ENCODE measurements at places on chromosomes 11 and 22.

DNA sequence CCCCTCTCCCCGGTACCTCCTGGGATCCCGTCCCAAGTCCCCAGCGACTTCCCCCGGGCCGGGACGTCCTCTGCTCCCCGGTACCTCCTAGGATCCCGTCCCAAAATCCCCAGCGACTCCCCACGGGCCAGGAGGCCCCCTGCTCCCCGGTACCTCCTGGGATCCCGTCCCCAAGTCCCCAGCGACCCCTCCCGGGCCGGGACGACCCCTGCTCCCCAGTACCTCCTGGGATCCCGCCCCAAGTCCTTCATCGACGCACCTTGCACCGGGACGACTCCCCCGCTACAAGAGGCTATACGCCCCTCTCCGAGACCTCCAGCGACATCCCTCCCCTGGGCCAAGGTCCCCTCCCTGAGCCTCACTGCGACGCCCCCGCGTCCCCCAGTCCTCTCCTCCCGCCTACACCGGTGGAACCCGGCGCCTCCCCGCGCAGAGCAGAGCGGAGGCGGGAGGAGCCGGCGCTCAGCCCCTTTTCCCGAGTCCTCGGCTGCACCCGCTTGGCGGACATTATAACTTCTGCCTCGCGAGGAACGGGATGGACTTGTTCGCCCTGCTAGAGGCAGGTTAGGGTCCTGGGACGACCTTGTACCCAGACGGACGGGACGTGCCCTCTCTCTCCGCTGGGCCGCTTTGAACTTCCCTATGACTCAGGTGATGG, 912 bp downstream of the KREMEN1 start:
- peaks cover 34% of the 10 kb centered on the region for H3K27me3 ChIP-seq
- H3K4me3 ChIP-seq = peak overlapping the region; percentile 46
- H3K27ac ChIP-seq = no peak overlapping the region

DNA sequence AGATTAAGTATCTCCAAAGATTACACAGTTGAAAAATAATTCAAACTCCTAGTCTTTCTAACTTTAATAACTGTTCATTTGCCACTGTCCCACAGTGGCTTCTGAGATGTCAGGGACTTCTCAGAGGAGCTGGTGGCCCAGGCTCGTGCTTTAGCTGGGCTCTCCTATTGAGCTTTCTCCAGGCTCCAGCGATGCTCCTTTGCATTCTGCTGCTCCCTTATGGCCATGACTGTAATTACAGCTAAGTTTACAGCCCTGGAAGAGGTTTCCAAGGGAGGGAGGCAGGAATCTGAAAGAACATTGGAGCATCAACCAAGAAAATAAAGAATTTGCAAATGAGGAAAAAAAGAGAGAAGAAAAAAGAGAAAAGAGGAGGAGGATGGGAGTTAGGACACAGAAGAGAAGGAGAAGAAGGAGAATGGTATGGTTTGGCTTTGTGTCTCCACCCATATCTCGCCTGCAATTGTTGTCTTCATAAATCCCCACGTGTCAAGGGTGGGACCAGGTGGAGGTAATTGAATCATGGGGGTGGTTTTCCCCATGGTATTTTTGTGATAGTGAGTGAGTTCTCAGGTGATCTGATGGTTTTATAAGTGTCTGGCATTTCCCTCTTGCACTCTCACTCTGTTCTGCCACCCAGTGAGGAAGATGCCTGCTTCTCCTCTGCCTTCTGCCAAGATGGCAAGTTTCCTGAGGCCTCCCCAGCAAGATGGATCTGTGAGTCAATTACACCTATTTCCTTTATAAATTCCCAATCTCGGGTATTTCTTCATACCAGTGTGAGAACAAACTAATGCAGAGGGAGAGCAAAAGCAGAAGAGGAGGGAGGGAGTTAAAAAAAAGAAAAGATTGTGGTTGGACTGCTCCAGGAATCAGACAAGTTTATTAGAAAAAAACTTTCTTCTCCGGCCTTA, 857.0 kb downstream of the KCNA4 start:
- no peaks in the 10 kb centered on the region for H3K36me3 ChIP-seq
- no peak overlapping the region for H3K4me3 ChIP-seq
- no peak for DNase-seq
- H3K27ac ChIP-seq = no peak overlapping the region
- no peaks in the 10 kb centered on the region for H3K27me3 ChIP-seq

DNA sequence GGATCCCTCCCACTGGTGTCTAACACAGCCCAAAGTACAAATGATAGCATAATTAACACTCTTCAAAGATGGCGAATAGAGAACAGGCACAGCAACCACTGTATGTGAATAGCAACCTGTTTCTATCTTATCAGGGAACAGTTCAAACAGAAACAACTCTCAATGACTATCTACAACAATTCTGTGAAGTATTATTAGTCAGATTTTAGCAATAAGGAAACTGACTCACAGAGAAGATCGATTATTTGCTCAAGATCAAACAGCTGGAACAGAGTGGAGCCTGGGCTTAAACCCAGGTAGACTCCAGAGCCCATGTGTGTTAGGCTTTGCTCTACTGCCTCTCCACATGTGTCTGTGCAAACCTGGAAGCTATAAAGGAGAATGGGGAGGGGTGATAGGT, 88.7 kb downstream of the C11orf58 start:
- no peaks in the 10 kb centered on the region for H3K36me3 ChIP-seq

GRCh38 chr22:40957601-40958000, 6.4 kb downstream of the RBX1 start:
- H3K4me3 ChIP-seq = no peak overlapping the region
- DNase-seq = no peak
- no peak overlapping the region for H3K27ac ChIP-seq
- peaks cover 44% of the 10 kb centered on the region for H3K4me1 ChIP-seq
- no peaks in the 10 kb centered on the region for H3K36me3 ChIP-seq

DNA sequence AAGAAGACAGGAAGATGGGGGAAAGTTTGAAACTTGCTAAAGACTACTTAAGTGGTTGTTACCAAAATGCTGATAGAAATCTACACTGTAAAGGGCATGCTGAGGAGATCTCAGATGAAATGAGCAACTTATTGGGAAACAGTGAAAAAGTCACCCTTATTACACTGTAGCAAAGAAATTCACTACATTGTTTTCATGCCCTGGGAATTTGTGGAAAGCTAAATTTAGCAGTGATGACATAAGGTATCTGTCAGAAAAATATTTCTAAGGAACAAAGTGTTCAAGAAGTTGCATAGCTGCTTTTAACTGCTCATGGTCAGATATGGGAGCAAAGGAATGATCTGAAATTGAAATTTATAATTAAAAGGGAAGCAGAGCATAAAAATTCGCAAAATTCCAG, 702.4 kb upstream of the LRRC4C start:
- H3K36me3 ChIP-seq = no peaks in the 10 kb centered on the region
- H3K27me3 ChIP-seq = no peaks in the 10 kb centered on the region
- no peaks in the 10 kb centered on the region for H3K4me1 ChIP-seq
- no peak overlapping the region for H3K4me3 ChIP-seq
- no peak overlapping the region for H3K27ac ChIP-seq
- no peak for DNase-seq

GRCh38 chr22:48881326-48881980, 946.2 kb downstream of the BRD1 start:
- H3K27me3 ChIP-seq = peaks cover 2% of the 10 kb centered on the region
- H3K4me1 ChIP-seq = no peaks in the 10 kb centered on the region
- no peaks in the 10 kb centered on the region for H3K36me3 ChIP-seq
- no peak overlapping the region for H3K4me3 ChIP-seq
- H3K27ac ChIP-seq = no peak overlapping the region
- DNase-seq = no peak

Measured in immature natural killer cell (primary cell).